ENCODE measurements at places on chromosomes 6 and 20. TPM values are rescaled to one million over a fixed set of nuclear protein-coding genes. Genes with fewer than 3 reads are reported as not detected.

GGT7 gene
- 25.5 TPM for polyA plus RNA-seq

TRDN gene
- polyA plus RNA-seq, result 1.8 TPM

PROCR gene
- 8.7 TPM for polyA plus RNA-seq

CNR1 gene
- 1.1 TPM for polyA plus RNA-seq

CUL7 gene
- polyA plus RNA-seq, result 50.2 TPM

RAB44 gene
- not detected for polyA plus RNA-seq

PTK6 gene
- polyA plus RNA-seq, result 1.1 TPM

MUC21 gene
- polyA plus RNA-seq, result 0.01 TPM

CAGE1 gene
- 0.17 TPM for polyA plus RNA-seq

ADGRG6 gene
- polyA plus RNA-seq, result 33.0 TPM

PROKR2 gene
- not detected for polyA plus RNA-seq

HTR1E gene
- polyA plus RNA-seq, result 0.69 TPM

NUP43 gene
- polyA plus RNA-seq, result 43.0 TPM

GRCh38 chr6:90184334-90185298, 112.0 kb downstream of the BACH2 start:
- peak; percentile 40 for DNase-seq

DNA sequence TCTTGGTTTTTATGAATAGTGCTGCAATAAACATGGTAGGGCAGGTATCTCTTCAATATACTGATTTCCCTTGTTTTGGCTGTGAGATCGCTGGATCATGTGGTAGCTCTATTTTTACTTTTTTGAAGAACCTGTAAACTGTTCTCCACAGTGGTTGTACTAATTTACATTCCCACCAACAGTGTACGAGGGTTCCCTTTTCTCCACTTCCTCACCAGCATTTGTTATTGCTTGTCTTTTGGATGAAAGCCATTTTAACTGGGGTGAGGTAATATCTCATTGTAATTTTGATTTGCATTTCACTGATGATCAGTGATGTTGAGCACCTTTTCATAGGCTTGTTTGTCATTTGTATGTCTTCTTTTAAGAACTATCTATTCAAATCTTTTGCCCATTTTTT, 8.0 kb upstream of the ARG1 start:
- DNase-seq, result no peak

DNA sequence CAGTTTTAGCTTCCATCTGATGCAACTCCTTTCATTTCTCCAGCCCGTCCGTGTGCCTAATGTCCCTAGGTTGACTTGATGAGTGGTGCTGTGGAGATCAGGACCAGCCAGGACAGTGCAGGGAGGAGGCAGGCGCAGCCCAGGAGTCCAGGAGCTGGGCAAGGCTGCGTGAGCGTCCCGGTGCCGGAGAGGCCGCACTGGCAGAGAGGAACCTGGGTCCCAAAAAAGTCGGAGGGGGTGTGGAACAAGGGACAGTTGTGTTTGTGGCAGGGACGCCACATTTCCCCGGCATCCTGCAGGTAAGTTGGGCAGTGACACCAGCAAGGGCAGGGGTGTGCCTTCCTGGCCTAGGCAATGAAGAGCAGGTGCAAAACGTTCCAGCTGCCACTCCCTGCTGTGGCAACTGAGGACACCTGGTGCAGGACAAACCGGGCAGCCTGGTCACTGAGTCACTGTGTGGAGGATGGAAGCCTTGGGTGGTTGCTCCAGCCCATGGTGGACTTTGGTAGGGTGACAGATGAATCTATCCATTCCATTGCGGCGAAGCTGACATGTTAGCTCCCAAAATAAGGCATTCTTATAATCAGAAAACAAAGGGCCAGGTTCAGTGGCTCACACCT, 53.2 kb downstream of the RAMACL start:
- no peak for DNase-seq

DNA sequence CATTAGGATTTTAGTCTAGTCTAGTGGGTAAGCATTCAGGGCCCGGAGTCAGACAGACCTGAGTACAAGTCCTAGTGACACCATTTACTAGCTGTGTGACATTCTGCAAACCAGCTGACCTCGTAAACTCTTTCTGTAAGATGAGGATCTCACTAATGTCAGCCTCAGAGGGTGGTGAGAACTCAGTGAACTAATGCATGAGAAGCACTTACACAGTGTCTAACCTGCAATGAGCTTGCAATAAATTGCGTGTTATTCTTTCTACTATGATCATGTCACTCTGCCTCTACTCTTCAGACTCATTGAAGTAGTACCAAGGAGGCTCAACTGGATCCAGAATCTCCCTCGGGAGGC, 41.1 kb upstream of the ZNF831 start:
- DNase-seq, result no peak

DNA sequence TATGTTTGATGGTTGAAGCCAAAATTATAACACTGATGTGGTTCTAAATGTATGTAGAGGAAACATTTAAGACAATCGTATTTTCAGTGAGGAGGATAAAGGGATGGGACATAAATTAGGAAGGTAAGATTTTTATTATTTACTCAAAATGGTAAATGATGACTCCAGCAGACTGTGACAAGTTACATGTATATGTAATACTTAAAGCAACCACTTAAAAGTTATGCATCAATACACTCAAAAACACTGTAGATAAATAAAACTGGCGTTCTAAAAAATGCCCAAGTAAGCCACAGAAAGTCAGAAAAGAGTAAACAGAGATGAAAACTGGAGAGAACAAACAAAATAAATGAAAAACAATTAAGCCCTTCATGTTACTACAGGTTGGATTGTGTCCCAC, 18.7 kb downstream of the HLA-DMB start:
- DNase-seq, result no peak

- no peak for DNase-seq
These were observed 206.6 kb downstream of the TFAP2B start for GRCh38 chr6:51025082-51025777.

DNA sequence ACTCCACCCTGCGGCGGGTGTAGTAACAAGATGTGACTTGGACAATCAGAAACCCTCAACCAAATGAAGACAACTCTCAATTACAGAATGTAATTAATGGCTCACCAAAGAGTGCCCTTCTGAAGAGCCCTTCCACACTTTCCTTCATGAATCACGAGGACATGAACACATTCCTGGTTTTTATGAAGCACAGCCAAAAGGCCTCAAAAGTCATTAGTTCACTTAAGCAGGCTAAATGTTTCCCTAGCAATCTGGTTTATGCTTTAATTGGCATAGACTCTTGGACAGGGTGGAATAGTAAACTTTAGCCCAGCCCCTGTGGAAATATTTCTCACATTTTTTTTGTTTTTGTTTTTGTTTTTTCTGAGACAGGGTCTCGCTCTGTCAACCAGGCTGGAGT, 20.5 kb downstream of the CPNE5 start:
- DNase-seq, result no peak

- DNase-seq, result no peak
These were observed 60.8 kb downstream of the OGFRL1 start for GRCh38 chr6:71349395-71349794.

DNA sequence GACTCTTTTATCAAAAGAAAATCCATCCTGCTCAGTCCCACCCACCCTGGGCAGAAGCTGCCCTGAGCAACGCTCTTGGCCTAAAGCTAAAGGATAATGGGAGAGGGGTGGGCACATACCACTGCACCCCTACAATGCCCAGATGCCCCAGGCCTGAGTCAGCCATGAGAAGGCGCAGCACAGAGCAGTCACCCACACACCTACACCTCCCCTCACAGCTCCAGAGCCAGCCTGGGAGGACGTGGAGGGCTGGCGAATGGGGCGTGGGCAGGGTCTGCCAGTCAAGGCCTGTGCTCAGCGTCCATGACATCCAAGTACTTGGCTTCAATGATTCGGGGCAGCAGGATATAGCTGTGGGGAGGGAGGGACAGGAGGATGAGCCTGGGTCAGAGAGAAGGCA, 11.5 kb downstream of the SLC4A11 start:
- DNase-seq, result no peak

DNA sequence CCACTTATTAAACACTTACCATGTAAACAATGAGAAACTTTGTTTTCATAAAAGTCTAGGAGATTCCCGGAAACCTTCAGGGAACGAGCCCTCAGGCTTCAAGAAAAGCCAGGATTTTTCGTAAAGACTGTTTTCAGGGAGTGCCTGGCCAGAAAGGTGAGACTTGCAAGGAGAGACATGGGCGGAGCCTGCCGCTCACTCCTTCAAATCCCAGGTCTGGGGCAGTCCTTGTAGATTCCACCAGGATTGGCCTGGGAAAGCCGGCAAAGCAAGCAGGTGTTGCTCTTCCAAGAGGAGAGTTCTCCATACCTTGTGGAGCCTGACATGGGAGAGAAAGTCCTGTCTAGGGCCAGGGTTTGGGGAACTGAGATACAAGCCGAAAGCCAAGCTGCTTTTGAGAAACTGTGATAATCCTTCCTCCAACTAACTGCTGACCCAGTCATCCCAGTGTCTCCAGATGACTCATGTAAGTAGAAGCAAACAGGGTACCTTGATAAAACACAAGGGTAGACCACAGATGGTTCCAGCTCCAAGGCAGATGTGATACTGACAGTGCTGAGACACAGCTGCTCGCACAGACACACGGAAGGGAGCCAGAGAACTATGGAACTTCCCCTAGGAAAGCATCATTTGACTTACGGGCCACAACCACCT, 69.4 kb upstream of the NAA20 start:
- no peak for DNase-seq

GRCh38 chr20:16654858-16655535, 74.8 kb upstream of the SNRPB2 start:
- DNase-seq, result no peak

DNA sequence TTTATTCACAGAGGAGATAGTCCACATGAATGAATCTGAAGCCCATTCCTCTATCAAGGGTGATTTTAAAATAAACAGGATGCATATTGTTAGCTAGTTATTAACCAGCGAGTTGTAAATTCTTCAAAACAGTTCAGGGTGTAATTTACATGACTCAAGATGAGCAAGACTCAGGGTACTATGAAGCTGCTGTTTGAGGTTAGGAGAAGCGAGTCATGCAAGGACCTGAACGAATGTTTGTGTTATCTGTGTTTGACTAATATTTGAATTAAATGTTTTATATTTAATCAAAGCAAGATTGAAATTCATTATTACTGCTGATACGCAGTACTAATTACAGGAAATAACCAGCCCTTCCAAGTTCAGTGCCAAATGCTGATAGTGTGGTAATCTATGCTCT, 191.1 kb downstream of the SAMD5 start:
- no peak for DNase-seq

DNA sequence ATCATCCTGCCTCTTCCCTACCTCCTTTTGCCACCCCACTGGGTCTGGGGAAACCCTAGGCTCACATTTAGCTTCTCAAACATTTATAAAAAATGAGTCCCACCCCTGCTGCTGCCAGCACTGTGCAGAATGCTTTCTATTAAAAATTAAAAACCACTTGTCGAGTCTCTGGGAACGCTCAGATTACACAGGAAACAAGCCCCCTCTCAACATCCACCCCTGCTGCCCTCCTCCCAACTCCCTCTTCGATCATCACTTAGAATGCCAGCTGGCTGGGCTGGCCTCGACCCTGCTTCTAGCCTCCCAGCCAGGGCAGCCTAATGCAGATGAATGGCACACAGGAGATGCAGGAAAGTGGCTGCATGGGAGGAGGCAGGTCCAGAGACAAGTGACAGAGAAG, 75.8 kb downstream of the CDH22 start:
- no peak for DNase-seq

- DNase-seq, result no peak
These were observed 84.0 kb upstream of the SMLR1 start for GRCh38 chr6:130743175-130743574.
